Camera-type eye (tissue), 1 donor: ENCODE measurements at places on chromosomes 2 and 18. TPM values are rescaled to one million over a fixed set of nuclear protein-coding genes. Genes with fewer than 3 reads are reported as not detected.

Gene LRRTM4
- total RNA-seq: 12.3 TPM

Gene SLC19A3
- 3.1 TPM for total RNA-seq

Gene SCN9A
- 20.1 TPM for total RNA-seq

Gene ALK
- total RNA-seq: 9.5 TPM

Gene ST8SIA5
- 7.0 TPM for total RNA-seq

Gene ALPG
- not detected for total RNA-seq

Gene RFX8
- total RNA-seq: 1.5 TPM

Gene CYTIP
- 1.8 TPM for total RNA-seq

Gene CAMKMT
- 17.1 TPM for total RNA-seq

Gene ASB18
- not detected for total RNA-seq

Gene LANCL1
- 88.8 TPM for total RNA-seq

Gene TUBB8B
- total RNA-seq: not detected

Gene SMIM21
- not detected for total RNA-seq

Gene RTP5
- not detected for total RNA-seq

Gene POTEE
- total RNA-seq: not detected

Gene COLEC11
- 2.7 TPM for total RNA-seq

Gene KANSL3
- total RNA-seq: 77.7 TPM

Gene LRP1B
- 9.5 TPM for total RNA-seq

Gene COL5A2
- 322 TPM for total RNA-seq

Gene DYNAP
- total RNA-seq: not detected

Gene CREG2
- 2.8 TPM for total RNA-seq

Gene CCDC141
- 19.2 TPM for total RNA-seq

Gene LYG2
- total RNA-seq: not detected

Gene THAP4
- total RNA-seq: 23.9 TPM

Gene NTSR2
- 0.44 TPM for total RNA-seq

Gene CASP10
- 11.5 TPM for total RNA-seq

Gene ATP6V1B1
- total RNA-seq: 24.9 TPM

Gene CGREF1
- 12.1 TPM for total RNA-seq

Gene FAM117B
- total RNA-seq: 32.9 TPM

Gene HOXD9
- total RNA-seq: 1.0 TPM

Gene IL36RN
- 0.22 TPM for total RNA-seq

Gene CD8B2
- 0.11 TPM for total RNA-seq

Gene RAPGEF4
- 29.5 TPM for total RNA-seq

Gene WDPCP
- 53.5 TPM for total RNA-seq

Gene CXCR2
- total RNA-seq: 0.99 TPM

Gene SATB2
- total RNA-seq: 6.6 TPM

Gene NFE2L2
- total RNA-seq: 92.3 TPM

Gene SAP130
- total RNA-seq: 8.7 TPM

Gene SERPINB4
- not detected for total RNA-seq

Gene GFPT1
- 57.6 TPM for total RNA-seq

Gene CACNB4
- 26.2 TPM for total RNA-seq

Gene TCF23
- 0.11 TPM for total RNA-seq

Gene AFF3
- 29.7 TPM for total RNA-seq

Gene SCTR
- not detected for total RNA-seq

Gene BMP10
- not detected for total RNA-seq

Gene NYAP2
- 8.2 TPM for total RNA-seq

Gene CCDC148
- total RNA-seq: 13.1 TPM

Gene MBP
- 20.1 TPM for total RNA-seq

Gene UGT1A4
- total RNA-seq: not detected

Gene DUSP19
- total RNA-seq: 9.3 TPM

Gene CFAP53
- total RNA-seq: 1.2 TPM

Gene ANKRD62
- not detected for total RNA-seq
